ENCODE measurements at places on chromosomes 2 and 18.

GRCh38 chr2:226953206-226953605 is 117.4 kb downstream of the RHBDD1 start:
- DNase-seq: no peak

GRCh38 chr2:207184348-207184747 is 18.6 kb upstream of the KLF7 start:
- no peak for DNase-seq

GRCh38 chr2:36701391-36701795 is 4.9 kb downstream of the VIT start:
- DNase-seq: no peak

- DNase-seq: no peak
Measured at GRCh38 chr2:86786001-86786536, 4.6 kb downstream of the CD8A start.

DNA sequence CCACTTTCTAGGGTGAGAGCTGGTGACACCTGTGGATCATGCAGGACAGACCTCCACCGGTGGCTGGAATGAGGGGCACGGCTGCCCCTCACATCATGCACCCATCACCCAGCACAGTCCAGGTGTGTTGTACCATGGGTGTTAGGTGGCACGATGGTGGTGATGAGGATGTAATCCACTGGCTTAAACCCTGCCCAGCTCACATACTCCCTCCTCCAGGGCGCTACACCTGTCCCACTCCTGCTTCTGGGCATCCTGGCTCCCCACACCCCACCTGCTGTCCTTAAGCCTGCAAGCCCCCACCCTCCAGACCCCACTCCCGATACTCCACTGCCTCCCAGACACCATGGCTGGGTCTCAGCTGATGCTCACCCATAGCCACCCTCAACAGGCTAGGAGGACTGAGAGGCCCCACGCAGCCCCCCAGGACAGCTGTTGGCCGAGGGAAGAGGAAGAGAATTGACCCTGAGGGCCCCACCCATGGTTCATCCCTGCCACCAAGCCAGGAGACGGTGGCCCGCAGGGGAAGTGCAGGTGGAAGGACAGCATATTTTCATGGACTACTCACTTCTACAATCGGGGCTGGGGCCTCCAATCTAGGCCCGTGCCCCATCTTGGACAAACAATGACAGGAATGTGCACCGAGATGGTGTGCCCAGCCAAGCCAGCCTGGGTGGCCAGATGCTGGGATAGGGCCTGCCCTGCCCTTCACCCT is 34.3 kb downstream of the MAL start:
- DNase-seq: no peak

DNA sequence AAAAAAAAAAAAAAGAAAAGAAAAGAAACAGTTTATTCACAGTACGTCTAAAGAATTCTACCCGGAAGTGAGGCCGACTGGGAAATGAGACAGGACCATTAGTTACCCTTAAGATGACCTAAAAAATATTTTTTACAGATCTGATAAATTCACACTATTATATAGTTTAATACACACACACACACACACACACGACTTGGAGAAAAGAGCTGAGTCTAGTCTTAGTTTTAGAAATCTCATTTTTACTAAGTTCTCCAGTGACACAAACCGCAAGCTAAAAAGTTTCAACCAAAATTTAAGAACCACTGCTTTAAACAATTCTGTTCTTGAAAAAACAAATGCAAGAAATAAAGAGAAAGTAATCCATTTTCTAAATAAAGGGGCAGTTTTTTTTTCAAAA is 27.1 kb downstream of the ST3GAL5 start:
- DNase-seq: no peak

GRCh38 chr2:28377984-28378678 is 14.5 kb upstream of the FOSL2 start:
- DNase-seq: no peak

DNA sequence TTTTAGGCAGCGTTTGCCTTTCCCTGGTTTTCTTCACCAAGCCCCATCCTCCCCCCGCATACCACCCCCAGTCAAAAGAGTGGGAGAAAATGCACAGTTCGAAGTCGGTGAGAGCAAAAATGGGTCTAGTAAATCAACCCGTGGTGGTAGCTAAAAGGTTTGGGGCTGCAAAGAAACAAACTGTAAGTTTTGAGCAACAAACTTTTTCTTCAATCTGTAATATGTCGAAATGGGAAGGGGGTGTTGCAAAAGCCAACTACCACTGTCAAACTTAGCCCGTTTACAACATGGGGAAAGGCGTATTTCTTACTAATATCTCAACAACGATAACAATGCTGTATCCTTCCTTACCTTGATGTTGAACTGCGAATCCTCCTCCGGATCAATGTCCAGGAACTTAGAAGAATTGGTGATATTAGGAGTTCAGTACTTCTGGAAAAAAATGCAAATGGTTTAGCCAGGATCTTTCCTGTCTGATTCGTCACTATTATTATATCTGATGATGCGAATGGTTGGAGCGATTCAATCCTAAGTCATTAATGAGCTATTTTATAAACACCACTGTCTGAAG is 2.4 kb upstream of the SATB2 start:
- DNase-seq: no peak

- no peak for DNase-seq
Measured at GRCh38 chr2:11330457-11331142, 13.8 kb downstream of the ROCK2 start.

DNA sequence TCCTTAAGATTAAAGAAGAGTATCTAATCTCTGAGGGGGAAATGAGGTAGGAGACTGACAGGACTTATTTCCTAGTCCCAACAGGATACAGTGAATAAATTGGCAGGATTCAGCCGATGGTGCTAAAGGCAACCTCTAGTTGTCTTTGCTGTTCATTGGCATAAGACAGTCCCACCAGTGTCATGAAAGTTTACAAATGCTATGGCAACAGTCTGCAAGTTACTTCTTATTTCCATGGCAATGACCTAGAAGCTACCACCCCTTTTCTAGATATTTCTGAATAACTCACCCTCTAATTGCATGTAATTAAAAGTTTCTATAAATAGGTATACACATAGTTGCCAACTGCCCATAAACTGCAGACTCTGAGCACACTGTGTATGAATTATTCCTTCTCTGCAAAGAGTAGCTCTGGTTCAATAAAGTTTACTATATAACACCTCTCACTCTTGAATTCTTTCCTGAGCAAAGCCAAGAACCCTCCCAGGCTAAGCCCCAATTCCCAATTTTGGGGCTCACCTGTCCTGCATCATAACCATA is 172.7 kb upstream of the LRATD1 start:
- no peak for DNase-seq

GRCh38 chr18:9655232-9655767 is 40.9 kb upstream of the PPP4R1 start:
- no peak for DNase-seq

GRCh38 chr2:195181059-195181705 is 475.8 kb upstream of the SLC39A10 start:
- DNase-seq: no peak

DNA sequence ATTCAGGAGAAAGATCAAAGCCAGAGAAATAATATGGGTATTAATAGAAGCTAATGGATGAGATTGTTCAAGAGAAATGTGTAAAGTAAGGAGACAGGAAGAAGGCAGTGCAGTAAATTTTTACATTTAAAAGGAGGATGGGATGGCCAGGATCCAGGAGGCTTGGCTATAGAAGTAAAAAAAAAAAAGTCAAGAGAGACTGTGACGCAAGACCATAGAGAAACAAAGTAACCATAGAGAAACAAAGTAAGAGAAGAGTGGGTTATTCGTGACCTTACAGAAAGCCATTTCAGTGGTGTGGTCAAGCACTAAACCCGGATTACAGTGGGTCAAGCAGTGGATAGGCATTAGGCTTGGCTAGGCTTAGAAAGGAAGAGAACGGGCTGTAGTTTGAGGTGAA is 10.5 kb upstream of the FAM171B start:
- DNase-seq: no peak

DNA sequence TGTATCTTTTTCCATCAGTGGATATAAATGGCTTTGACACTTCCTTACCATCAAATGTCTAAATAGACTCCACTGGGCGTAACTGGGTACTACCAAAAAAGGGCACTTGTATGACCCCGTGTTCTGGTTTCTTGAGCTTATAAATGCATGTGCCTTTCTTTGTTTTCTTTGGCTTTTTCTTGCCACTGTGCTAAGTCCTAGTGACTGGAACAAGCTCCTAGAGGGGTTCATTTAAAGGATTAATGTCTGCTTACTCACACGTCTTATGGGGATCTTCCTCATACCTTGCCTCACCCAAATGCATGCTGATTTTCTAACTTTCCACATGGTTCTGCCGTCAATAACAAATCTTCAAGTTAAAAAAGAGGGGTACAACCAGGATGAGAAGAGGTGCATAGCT is 19.8 kb upstream of the ZNF532 start:
- no peak for DNase-seq

DNA sequence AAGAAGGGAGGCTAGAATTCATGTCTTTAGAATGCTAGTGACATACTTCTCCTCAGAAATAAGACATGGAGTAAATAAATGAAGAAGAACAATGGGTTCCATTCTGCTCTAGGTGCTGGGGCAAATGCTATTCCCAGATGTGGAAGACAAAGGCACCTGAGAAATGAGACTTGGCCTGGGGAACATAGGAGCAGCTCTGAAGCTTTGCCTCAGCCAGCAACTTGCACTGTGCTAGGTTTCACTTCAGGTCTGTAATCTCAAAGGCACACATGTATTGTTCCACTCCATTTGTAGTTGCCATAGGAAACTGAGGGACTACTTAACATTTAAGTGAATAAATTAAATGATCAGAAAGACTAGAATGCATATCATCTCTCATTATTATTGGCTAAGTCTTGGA is 538.9 kb upstream of the REG3G start:
- no peak for DNase-seq

- no peak for DNase-seq
Measured at GRCh38 chr2:172985139-172985892, 90.3 kb upstream of the MAP3K20 start.

GRCh38 chr2:99504844-99505584 is 15.2 kb upstream of the REV1 start:
- no peak for DNase-seq

- no peak for DNase-seq
Measured at GRCh38 chr18:77065221-77065981, 67.2 kb downstream of the MBP start.

DNA sequence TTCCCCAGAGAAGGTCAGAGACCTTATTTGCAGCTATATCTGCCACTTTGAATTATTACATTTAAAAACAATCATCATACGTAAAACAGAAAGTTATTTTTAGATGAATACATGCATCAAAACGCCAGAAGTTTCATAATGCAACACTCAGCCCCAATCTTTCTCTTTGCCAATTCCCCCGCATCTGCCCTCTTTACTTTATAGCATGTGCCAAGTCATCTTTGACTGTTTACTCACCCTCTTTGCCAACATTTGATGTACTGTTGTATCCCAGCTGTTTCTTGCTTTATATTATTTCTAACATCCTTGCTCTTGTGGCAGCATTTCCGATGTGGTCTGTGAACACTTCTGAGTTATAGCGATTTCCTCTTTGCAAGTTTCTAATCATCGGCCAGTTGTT is 86.2 kb downstream of the CRIM1 start:
- peak; percentile 42 for DNase-seq
